ENCODE measurements at places on chromosomes 5 and 9.

DNA sequence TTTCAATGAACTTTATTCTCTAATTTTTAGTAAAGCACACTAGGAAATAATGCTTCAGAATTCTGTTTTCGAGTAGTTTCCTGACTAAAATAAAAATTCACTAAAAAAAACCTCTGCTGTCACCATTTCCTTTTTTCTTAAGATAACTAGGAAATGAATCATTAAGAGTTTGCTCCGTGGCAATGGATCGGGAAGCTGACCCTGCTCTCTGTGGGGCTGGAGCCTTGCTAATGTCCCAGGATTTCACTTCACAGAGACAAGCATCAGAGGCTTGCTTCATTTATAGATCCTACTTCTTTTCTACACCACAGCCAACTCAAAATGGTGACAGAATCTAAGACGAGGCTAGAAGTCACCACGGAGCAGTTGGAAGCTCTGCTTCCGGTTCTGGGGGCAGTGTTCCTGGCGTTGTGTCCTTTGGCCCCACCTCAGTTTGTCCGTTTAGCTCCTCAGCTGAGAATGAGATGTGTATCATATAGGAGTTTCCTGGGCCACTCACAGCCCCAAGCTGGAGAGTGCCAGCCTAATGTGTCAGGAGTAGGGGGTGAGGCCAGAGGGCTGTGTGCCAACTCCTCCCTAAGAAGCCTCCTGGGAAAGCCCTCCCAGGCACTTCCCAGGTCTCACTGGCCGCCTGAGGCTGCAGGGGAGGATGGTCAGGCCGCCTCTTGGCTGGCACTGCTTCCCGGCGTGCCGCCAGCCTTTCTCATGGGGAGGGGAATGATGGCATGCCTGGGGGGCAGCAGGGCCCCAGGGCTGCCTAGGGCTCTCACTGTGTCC lies 19.6 kb downstream of the TENT4A start:
- no peak for DNase-seq

DNA sequence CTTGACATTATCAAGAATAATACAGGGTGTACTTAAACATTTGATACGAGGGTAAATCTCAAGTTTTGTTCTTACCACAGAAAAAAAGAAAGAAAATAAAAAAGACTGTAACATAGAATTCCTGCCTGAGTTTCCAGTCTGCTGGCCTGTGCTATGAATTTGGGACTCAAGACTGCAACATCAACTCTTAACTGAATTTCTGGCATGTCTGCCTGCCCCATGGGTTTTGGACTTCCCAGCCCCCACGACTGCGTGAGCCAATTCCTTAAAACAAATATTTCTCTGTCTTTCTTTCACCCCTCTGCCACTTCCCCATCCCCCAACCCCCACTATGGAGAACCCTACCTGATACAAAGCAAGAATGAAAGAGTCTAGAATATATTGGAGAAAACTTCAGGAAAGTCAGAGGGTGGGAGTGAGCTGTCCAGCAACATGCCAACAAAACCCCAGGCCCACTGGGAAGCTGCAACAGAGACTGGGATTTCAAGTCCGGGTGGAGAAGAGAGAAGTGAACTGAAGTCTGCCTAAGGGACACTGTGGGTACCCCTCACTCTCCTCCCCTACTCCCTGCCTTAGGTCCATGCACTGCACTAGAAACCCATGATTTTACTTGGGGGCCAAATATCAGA lies 43.0 kb downstream of the MARCHF3 start:
- no peak for DNase-seq

DNA sequence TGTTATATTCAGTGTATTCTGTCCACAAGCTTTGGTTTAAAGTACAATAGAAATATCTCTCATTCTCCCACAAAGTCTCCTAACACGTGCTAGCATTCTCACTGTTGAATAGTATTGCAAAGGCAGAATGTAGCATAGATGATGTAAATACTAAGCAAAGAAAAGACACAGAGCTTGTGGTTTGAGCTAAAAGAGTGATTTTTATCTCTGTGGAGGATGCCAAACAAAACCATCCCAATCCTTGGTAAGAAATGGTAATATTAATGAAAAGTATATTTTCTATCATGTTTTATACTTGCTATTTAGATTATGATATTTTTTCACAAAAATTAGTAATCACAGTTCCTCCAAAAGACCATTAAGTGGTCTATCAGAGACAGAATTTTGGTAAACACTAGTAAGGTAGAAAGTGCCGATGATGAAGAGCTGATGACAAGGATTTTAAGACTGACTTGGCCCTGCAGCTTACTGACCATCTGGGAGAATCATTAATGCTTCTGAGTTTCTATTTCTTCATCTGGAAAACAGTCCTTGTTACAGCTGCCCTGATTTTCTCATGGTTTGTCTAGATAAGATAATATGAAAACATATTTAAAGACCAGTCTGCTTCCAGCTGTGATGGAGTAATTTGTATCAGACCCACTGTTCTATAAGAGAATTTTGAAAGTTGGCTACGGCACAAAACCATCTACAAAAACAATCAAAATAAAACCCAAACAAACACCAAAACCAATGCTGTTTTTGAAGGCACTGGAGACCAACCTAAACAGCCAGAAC lies 510.2 kb downstream of the SPATA31D1 start:
- DNase-seq = no peak

- DNase-seq = no peak
Observed at GRCh38 chr5:81213070-81213469, 20.1 kb upstream of the CKMT2 start.

- DNase-seq = no peak
Observed at GRCh38 chr9:69458176-69458575, 133.2 kb downstream of the ENTREP1 start.

DNA sequence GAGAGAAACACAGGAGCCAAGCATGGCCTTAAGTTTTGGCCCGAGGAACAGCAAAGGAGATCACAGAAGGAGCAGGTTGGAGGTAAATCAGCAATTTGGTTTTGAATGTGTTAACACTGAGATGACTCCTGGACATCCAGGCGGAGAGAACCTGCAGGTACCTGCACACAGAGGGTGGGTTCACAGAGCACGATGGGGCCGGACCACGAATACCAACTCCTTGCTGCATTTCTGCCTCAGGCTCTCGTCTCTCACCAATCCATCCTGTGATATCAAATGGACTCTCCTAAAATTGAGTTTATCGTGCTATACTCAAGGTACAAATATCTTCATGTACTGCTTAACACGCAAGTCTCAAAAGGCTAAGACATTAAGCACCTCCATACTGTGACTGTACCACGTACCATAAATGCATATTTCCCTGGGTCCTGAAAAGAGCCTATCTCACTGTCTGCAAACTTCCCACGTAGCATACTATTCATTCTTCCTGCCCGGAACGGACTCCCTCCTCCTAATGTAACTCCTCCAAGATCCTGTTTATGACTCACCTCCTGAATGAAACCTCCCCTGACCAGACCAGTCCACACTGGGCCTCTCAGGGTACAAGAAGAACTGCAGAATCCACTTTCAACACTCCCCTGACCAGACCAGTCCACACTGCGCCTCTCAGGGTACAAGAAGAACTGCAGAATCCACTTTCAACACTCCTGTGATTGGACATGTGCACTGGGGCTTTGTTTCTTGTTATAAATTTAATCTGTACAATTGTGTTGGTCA lies 380.8 kb upstream of the RFX3 start:
- DNase-seq = no peak

DNA sequence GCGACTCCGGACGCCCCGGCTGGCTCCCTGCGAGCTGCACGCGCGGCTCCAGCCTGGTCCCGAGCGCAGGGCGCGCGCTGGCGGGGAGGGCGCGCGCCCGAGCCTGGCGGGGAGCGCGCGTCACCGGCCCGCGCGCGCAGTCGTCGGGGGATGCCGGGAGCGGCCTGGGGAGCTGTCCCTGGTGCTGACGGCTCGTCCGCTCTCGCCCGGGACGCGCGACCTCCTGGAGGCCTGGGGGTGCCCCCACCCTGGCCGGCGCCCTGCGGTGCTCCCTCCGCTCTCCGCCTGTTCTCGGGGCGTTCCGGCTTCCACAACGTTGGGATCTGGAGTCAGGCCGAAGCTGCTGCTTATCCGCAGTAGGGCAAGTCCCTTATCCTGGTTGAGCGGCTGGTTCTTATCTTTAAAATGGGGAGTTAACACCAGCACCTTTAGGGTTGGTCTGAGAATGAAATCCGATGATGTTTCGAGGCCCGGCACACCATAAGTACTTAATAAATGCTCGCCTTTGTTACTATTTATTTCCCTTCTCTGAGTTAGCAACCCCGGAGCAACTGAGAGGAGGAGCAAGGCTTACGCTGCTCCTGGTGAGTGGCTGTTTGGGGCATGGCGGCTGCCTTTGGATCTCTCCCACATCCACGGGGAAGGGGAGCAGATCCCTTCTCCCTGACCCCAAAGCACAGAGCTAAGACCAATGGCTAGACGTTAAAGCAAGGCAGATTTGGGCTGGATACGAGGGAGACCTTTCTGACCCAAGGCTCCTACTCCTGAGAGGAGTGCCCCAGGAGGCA lies at the start of gene FAM163B:
FAM163B (minus strand) TSS at position 79 of the 788 bp plus-strand sequence. CDS start 29,166 bp downstream, outside the sequence.
- DNase-seq = no peak

Data from stimulated activated CD8-positive, alpha-beta memory T cell treated with anti-CD3 and anti-CD28 coated beads, Interleukin-15, amount 100 ng/mL, for 48 hours (primary cell).